SHP77 (cell line): ENCODE measurements at places on chromosomes 12 and 14.

DNA sequence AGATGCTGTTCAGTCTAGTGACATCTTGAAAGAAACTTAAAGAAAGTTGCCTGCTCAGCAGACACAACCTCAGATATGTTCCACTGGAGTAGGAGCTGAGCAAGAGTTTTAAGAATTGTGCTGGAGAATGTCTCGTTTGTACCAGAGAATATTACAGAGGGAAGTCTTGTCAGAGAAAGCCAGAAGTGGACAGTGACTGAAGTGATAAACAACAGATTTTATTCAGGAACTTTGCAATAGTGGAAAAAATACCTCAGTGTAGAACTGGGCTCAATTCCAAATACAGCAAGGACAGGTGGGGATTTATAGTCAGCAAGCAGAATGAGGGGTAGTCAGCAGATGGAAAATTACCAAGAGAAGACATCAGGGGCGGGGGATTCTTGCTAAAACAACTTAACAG is 18.6 kb downstream of the ZDHHC17 start:
- DNase-seq, result no peak

DNA sequence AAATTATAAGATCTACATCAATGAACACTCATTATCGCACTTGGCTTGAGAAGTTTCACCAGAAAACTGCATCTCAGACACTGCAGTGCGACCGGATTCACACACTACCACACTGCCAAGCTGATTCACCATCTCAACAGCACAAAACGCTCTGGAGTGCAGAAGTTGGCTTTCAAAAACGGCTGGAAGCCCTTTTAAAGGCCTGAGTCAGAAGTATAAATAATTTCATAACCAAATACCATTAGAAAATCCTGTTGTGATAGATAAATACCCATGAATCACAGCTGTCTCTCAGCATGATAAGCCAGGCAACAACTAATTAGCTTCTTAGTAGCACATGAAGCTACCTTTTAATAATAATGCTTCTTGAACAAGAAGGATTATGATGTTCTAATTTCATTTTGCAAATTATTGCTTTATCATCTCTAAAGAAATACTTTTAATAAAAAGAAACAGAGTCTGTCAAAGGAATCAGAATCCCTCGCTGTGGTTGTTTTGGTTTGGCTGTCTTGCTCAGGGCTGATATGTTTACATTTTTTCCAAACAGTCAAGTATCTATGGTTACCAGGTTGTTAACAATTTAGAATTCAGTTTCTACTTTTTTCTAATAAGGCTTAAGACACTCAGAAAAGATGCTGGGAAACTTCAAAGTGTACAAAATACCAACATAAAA is 51.2 kb downstream of the SLC2A13 start:
- no peak for DNase-seq

- no peak for DNase-seq
Observed at GRCh38 chr12:80716696-80717469, at the start of gene MYF5. TSS of gene MYF5 (plus strand) at chr12:80716912. CDS start at chr12:80717064, 152 bp downstream.

GRCh38 chr12:53200458-53201176 is 6.4 kb downstream of the ITGB7 start:
- DNase-seq, result no peak

DNA sequence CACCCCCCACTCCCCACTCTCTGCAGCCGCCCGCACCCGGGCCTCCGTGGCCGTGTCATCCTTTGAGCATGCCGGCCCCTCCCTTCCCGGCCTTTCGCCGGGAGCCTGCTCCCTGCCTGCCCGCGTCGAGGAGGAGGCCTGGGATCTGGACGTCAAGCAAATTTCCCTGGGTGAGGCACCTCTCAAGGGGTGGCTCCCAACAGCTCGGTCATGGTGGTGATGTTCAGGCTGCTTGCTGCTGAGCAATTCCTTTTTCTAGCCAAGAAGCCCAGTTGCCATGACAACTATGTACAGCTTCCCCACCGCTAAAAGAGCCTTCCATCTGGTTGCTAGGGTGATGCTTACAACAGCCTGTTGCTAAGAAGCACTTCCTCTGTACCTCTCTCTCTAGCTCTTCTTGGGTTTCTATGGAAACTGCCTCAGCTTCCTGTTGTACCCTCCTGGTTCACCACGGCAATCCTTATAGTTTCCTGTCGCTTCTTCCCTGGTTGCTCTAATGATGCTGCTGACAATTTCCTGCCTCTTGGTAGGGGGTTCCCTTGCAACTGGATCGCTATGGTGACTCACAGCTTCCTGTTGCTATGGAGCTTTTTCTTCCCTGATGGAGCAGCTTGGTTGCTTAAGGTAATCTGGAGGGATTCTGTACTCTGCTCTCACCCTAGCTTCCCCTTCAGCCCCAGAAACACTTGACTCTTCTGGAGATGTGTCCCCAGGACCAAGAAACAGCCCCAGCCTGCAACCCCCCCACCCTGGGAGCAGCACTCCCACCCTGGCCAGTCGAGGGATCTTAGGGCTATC is 11.0 kb downstream of the ZNF219 start:
- no peak for DNase-seq

DNA sequence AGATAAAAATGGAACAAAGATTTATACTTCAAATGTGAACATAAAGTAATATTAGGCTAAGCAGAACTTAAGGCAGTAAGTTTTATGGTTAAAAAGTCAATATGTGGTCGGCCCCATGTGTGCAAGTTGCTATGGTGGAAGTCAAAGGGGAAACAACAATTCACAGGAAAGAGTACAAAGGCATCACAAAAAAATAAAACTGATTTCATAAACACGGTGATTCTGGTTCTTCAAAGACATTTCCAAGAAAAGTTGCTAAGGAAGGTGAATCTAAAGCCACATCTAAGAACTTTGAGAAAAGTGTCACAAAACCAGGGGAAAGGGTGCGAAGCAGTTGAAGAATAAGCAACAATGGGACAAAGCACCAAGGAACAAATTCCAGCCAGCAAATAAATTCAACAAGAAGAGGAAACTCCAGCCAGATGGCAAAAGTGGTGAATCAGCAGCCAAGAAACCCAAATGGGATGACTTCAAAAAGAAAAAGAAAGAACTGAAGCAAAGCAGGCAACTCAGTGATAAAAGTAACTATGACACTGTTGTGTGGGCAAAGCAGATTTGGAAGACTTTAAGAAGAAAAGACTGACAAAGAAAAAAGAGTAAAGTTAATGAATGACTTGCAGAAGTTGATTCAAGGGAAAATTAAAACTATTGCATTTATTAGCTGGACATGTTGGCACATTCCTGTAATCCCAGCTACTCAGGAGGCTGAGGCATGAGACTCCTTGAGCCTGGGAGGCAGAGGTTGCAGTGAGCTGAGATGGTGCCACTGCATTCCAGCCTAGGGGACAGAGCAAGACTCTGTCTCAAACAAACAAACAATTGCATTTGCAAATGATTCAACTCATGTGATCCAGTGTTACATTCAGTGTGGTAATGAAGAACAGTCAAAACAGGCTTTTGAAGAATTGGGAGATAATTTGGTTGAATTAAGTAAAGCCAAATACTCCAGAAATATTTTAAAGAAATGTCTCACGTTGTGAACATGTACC is 19.5 kb downstream of the PTGDR start:
- no peak for DNase-seq

- no peak for DNase-seq
Observed at GRCh38 chr12:31880340-31880739, 78.9 kb upstream of the RESF1 start.

GRCh38 chr12:53939141-53940108 is 794 bp downstream of the HOXC13 start:
- no peak for DNase-seq
